ENCODE measurements at places on chromosomes 7 and 10.

- DNase-seq, result no peak
Observed at GRCh38 chr10:76106611-76107010, 675.2 kb downstream of the LRMDA start.

- DNase-seq, result peak; percentile 49
Observed at GRCh38 chr7:13032576-13032975, 345.1 kb downstream of the ARL4A start.

DNA sequence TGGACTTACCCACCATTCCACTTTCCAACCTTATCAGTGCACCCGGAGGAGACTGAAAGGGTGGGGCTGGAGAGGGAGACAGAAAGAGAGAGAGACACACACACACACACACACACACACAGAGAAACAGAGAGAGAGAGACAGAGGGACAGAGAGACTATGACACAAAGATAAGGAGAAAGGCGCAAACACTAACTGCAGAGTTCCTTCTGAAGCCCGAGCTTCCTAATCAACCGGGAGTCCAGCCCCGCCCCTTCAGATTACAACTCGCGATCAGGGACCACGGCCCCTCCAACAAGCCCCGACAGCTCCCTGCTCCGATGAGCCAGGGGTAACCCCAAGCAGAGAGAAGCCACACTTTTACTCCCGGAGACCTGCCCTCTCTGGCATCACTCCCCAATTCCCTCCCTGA lies 499 bp downstream of the GAL3ST4 start:
- DNase-seq, result no peak

DNA sequence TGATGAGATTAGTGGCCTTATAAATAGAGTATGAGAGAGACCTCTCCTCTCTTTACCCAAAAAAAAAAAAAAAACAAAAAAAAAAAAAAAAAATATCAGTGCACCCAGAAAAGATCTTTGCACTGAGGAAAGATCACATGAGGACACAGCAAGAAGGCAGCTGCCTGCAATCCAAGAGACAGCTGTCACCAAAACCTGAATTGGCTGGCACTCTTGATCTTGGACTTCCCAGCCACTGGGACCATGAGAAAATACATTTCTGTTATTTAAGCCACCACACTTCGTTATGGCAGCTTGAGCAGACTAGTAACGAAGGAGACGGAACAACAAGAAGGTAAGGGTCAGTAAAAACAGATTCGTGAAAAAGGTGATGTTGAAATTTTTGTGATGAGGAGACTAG lies 47.0 kb downstream of the TMEM106B start:
- DNase-seq, result no peak

DNA sequence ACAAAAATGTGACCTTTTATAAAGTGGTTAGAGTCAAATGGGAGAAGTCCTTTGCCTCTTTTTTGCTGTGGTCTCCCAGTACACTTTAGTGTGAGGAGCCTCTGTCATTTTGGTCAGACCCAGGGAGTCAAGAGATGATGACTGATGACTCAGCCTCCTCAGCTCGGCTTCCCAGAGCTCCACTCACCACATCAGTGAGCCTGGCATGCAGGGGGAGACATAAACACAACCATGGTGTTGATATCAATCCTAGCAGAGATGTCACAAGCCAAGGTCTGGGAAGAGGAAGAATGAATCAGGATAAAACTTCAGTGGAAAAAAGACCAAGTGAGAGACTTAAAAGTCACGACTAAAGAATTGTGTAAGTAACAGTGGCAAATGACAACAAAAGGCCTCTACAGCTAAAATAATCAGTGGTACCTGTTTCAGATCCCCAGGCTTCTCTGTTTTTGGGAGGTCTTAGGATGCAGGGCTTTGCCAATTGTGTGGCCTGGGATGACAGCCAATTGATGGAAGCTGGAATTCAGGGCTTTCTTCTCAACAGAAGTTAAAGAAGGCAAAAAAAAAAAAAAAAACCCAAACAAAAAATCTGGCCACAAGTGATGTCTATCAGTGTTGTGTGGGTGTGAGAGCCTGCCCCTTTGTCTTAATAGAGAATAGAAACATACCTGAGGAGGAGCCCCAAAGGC lies 50.2 kb downstream of the TFAM start:
- DNase-seq, result no peak

DNA sequence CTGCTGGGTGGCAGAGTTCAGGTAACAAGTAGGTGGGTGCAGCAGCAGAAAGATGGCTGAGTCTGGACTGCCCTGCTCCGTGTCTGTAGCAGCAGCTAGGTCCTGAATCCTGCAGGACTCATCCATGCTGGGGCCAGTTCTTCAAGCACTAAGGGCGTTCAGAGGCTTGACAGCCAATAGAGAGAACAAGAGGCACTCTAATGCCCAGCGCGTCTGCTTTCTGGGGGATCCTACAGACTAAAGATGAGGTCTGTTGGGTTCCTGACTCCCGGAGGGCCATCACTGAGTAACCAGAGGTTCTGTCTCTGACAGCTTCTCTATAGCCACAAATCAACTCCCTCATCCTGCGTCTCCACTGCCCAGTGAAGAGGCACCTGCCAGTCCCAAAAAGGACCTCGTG lies 125.5 kb downstream of the PTPN20 start:
- no peak for DNase-seq

DNA sequence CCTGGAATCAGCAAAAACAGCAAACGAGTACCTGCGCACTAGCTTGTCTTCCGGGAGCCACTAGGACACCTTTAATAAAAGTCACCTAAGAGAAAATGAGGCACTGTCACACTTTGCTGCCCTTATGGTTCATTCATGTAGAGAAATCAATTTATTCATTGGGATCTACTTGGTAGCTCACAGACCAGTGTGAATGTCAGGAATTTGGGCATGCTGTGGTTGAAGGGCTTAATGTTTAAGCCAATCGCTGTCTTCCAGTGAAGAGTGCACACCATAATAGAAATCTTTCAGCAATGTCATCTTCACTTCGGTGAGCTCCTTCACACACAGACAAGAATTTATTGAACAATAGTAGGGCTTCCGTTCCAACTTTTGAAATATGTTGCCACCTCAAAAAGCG lies 65.1 kb downstream of the MARCHF5 start:
- DNase-seq, result no peak

- no peak for DNase-seq
Observed at GRCh38 chr10:133442191-133442966, 11.4 kb upstream of the SCART1 start.

DNA sequence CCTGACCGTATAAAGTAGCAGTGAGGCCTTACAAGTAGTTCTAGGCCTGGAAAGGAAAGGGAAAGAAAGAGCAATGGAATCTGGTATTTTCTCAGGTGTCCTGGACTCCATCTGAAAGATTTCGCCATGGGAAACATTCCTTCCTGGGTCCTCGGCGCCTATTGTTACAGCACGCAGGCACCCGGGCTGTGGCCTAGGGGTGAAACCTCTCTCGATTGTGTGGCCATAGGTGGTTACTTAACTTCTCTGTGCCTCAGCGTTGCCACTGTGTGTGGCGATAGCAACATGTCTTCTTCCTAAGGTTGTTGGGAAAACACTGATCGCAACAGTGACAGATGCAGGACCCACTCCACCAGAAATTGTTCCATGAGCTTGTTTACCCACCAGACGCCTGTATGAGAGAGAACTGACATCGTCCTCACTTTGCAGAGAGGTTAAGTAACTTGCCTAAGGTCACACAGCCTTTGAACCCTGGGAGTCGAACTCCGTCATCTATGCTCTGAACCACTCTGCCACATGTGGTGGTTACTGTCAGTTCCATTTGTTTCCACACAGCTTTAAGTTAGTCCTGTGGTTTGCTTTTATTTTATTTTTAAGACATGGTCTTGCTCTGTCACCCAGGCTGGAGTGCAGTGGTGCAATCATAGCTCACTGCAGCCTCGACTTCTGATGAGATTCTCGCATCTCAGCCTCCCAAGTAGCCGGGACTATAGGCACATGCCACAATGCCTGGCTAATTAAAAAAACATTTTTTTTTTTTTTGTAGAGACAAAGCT lies 73.4 kb downstream of the LHPP start:
- no peak for DNase-seq

- no peak for DNase-seq
Observed at GRCh38 chr10:131560166-131560565, 248.6 kb upstream of the TCERG1L start.

GRCh38 chr7:156889089-156889488 lies 3.9 kb downstream of the LMBR1 start:
- no peak for DNase-seq

DNA sequence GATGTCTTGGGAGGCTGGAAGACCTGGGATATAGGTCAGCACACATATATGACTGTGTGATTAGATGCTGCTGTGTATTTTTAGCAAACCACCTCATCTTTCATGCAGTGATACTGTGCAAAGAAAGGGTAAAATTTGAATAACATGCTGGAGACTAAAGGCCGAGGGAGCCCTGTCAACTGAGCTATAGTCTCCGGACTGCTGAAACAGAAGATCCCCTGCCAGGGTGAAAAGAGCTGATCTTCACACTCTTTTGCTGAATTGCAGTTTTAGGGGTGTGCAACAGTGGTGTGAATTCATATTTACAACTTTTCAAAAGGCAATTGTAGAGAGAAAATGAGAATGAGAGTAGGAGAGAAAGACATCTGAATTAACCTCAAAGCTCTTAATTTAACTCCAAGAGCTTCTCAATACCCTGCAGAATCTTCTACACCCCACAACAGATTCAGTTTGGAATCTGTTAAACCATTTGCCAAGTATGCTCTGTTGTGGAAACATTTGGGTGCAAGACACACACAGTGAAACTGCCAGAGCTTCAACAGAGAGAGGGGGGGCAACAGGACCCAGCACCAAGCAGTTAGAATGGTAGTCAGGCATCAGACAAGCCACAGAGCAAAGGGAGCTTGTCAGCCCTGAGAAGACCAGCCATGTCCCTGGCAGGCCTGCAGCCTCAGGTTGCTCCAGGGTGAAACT lies 190.1 kb upstream of the STK17A start:
- no peak for DNase-seq

- no peak for DNase-seq
Observed at GRCh38 chr10:4977025-4977424, 13.8 kb downstream of the AKR1C1 start.

DNA sequence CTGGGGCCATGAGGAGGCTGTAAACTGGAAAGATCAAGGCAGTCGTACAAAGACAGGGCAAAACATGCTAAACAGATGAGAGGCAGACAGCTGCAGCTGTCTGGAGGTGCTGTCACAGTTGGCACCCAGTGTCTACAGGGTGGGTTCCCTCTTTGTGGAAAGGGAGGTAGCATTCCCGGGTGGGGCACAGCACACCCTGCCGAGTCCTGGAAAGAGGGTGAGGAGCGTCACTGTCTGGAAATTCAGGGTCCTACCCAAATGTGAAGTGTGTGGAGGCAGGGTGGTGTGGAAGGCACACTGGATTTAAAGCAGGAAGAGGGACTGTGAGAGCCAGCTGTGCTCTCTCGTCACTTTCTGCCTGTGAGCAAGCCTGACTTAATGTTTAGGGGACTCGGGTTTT lies 356.2 kb downstream of the SDK1 start:
- DNase-seq, result no peak

DNA sequence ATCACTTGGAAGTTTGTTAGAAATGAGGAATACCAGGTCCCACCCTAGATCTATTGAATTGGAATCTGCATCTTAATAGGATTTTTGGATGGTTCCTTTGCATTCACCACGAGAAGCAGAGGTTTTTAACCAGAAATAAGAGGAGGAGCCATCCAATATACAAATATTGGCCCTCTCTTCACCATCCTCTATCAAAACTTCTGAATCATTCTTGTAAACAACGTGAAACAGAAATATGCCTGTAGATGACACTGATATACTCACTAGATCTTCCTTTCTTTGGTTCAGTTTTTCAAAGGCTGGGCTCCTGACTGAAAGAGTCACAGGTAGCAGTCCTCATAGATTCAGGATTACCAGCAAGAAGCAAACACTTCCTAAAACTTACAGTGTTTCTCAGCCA lies 39.5 kb downstream of the ZNF365 start:
- no peak for DNase-seq

GRCh38 chr10:59843748-59844147 lies 62.6 kb downstream of the CCDC6 start:
- peak; percentile 9 for DNase-seq

DNA sequence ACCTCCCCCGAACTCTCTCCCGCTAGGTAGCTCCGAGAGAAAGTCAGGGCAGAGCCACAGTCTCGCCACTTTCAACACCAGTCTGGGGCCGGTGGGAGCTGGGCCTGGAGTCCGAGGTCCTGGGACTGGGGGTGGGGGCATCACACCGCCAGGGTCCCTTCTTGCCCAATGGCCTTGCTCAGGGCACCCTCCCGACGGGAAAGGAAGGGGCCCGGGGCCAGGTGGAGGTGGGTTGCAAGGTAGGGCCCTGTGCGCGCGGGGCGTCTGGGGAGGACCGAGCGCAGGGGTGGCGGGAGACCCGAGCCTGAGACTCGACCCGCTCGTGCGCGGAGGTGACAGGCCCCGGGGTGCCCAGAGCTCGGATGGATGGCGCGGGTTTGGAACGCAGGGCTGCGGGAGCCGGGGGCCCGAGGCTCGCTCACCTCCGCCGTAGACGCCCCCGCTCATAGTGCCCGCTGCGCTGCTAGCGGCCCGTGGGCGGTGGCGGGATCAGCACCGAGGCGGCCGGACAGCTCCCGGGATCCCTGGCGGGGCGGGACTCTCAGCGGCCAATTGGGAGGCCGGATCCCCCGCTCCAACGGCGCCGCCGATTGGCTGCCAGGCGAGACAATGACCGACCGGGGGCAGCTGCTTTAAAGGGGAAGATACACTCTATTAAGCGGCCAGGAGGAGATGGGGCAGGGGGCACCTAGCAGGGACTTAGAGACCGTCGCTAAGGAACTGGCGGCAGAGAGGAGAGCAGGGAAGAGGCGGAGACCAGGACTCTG lies at the start of gene ACTL6B:
ACTL6B (minus strand) TSS at position 541 of the 767 bp plus-strand sequence; CDS start at position 447, 94 bp downstream.
- DNase-seq, result peak; percentile 87
